Left ventricle myocardium superior (tissue), 1 donor: ENCODE measurements at places on chromosomes 2 and 18. TPM values are rescaled to one million over a fixed set of nuclear protein-coding genes. Genes with fewer than 3 reads are reported as not detected.

The IL36B gene
- not detected for total RNA-seq

The LBX2 gene
- total RNA-seq: 0.52 TPM

The RRM2 gene
- 1.3 TPM for total RNA-seq

The PLCL1 gene
- 100 TPM for total RNA-seq

The EPAS1 gene
- 212 TPM for total RNA-seq
